Vein endothelial cell (primary cell): ENCODE measurements at places on chromosomes 13 and 19. TPM values are rescaled to one million over a fixed set of nuclear protein-coding genes. Genes with fewer than 3 reads are reported as not detected.

ZNF723 gene
- total RNA-seq, result not detected in 2 replicates

STX10 gene
- 63.2 and 79.7 TPM in 2 replicates for total RNA-seq

FAM216B gene
- not detected in 2 replicates for total RNA-seq

WDR88 gene
- total RNA-seq, result not detected in 2 replicates

C19orf47 gene
- 7.3 and 7.8 TPM in 2 replicates for total RNA-seq

PLIN5 gene
- total RNA-seq, result 0.33 and 0.48 TPM in 2 replicates

ADGRE1 gene
- total RNA-seq, result not detected in 2 replicates

ABHD13 gene
- total RNA-seq, result 8.2 and 10.5 TPM in 2 replicates

VAV1 gene
- total RNA-seq, result not detected in 2 replicates

C13orf42 gene
- not detected in 2 replicates for total RNA-seq

FSD1 gene
- total RNA-seq, result 13.1 and 18.3 TPM in 2 replicates

TMEM91 gene
- 8.6 and 12.4 TPM in 2 replicates for total RNA-seq

ONECUT3 gene
- total RNA-seq, result not detected in 2 replicates

SYCN gene
- not detected in 2 replicates for total RNA-seq

ZNF610 gene
- 2.9 and 3.3 TPM in 2 replicates for total RNA-seq

SH2D3A gene
- 0.29 and 2.9 TPM in 2 replicates for total RNA-seq

GET3 gene
- total RNA-seq, result 89.2 and 91.0 TPM in 2 replicates

MAP4K1 gene
- total RNA-seq, result 0.19 and 0.33 TPM in 2 replicates

KLK2 gene
- total RNA-seq, result not detected in 2 replicates

RCBTB2 gene
- 11.3 and 14.4 TPM in 2 replicates for total RNA-seq

RSPH6A gene
- total RNA-seq, result under 0.01 and 0.38 TPM in 2 replicates

GRIK5 gene
- total RNA-seq, result under 0.01 TPM in 1 of 2 replicates, not detected in the other

RAB3A gene
- total RNA-seq, result 0.65 and 0.67 TPM in 2 replicates

CA11 gene
- total RNA-seq, result 1.3 and 2.0 TPM in 2 replicates

CADM4 gene
- 1.9 and 3.6 TPM in 2 replicates for total RNA-seq

KRTDAP gene
- not detected in 2 replicates for total RNA-seq

GFY gene
- not detected in 2 replicates for total RNA-seq

CEACAM1 gene
- total RNA-seq, result 3.2 and 6.2 TPM in 2 replicates

SLC25A41 gene
- 0.33 TPM in 1 of 2 replicates, not detected in the other for total RNA-seq

XAB2 gene
- total RNA-seq, result 39.1 and 46.1 TPM in 2 replicates

IGFL2 gene
- total RNA-seq, result not detected in 2 replicates

CEACAM3 gene
- total RNA-seq, result not detected in 2 replicates

ZNF28 gene
- total RNA-seq, result 15.4 and 19.8 TPM in 2 replicates

ATP8A2 gene
- total RNA-seq, result under 0.01 and 0.10 TPM in 2 replicates

ZNF836 gene
- 4.9 and 6.8 TPM in 2 replicates for total RNA-seq

PCDH17 gene
- 1.4 and 1.6 TPM in 2 replicates for total RNA-seq

OR7C1 gene
- not detected in 2 replicates for total RNA-seq

NRTN gene
- total RNA-seq, result not detected in 2 replicates

TTC9B gene
- total RNA-seq, result not detected in 2 replicates

OR10H4 gene
- not detected in 2 replicates for total RNA-seq
